ENCODE measurements at places on chromosomes 7 and 10. TPM values are rescaled to one million over a fixed set of nuclear protein-coding genes. Genes with fewer than 3 reads are reported as not detected.

- DNase-seq = no peak
Measured at GRCh38 chr10:124299696-124300095, 119.0 kb downstream of the OAT start.

DNA sequence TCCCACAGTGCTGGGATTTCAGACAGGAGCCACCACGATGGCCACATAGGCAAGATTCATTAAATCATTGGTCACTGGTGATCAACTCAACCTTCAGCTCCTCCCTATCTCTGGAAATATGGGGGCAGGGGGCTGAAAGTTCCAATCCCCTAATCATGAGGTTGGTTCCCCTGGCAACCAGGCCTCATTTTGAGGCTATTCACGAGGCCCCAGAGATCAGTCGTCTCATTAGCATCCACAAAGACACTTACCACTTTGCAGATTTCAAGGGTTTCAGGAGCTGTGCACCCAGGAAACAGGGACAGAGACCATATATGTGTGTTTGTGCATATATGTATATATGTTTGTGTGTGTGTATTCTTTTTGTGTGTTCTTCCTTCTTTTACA lies 7.7 kb upstream of the GUSB start:
- no peak for DNase-seq

GRCh38 chr7:111678281-111678680 lies 116.0 kb upstream of the IMMP2L start:
- no peak for DNase-seq

- no peak for DNase-seq
Measured at GRCh38 chr7:91226411-91226810, 37.8 kb upstream of the FZD1 start.

DNA sequence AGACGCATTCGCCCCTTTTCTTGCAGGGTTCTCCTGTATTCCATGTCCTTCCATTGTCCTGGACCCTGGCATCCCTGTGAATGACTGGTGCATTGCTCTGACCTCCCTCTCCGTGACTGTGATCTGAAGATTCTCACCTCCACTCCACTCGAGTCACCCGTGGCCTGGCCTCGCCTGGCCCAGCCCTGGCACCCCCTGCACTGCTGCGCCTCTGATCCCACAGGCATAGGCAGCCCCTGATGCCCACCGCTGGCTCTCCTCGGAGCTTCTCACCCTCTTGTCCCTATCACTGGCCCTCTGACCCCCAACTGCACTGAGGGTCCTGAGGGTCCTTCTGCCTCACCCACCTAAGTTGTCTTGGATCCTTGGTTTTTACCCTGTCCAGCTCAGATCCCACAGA lies 2.2 kb upstream of the MMP21 start:
- no peak for DNase-seq

DNA sequence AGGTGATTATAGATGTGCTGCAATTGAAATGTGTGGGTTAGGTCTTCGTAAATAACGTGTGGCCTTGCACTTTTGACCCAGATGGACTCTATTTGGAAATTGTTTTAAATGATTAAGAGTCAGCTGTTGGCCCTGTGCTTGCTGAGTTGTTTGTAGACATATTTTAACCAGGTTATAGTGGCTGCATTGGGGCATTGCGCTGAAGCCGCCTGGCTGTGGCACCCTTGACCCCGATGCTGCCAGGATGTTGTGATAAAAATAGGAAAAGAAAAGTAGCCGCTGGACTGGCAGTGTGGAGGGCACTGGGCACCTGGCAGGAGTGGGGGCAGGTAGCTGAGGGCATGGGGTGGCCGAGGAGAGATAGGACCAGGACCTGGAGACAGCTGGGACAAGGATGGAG lies 13.4 kb downstream of the LRRC27 start:
- DNase-seq = no peak

DNA sequence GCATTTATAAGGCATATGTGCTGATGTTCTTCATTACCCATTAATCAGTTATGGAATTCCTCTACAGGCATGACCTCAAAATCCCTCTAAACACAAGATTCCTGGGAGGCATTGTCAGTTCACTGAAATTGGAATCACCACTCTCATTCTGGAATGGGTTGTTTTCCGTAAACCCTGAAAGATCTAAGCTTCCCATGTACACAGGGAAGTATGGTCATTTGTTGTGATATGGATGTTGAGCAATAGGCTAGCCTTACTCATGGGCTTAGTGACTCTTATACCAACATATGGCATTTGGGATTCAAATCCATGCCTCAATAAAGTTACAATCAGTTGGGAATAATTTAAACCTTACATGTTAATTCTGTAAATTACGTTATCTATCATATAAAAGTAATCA lies 258.0 kb downstream of the XPNPEP1 start:
- no peak for DNase-seq

Gene AKR1C8
- not detected for total RNA-seq

Gene RNF133
- total RNA-seq = 0.41 TPM

DNA sequence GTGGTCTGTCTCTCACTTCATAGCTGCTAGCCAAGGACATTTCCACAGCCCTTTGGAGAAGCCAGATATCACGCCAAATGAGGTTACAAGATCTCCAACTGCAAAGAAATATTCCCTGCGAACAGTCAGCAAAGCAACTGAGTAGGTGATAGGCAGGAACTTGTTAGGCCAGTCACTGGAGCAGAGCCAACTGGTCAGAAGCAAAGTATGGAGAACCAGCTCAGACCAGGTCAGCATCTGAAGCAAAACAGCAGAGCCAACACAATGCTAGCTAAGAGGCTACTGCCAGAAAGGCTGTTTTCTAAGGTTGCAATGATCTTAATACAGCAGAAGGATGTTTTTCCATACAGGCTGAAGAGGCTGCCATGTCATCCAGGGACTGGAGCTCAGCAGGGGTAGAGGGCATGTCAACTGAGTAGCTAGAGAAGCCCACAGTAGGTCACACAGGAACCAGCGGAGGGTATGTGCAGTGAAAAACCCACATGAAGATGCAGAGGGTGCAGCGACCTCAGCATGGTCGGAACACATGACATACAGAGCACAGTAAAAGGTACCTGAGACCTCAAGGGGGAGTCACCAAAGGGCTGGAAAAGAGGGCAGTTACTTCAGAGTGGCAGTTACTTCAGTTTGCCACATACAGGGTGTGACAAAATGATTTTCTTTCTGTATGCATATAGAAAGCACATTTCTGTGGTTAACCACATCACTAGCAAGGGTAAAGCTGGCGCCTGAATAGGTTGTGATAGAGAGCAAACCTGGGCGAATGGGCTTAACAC lies 8.9 kb downstream of the SEC31B start:
- DNase-seq = no peak

GRCh38 chr10:22344781-22345300 lies 455 bp upstream of the SPAG6 start:
- no peak for DNase-seq

GRCh38 chr7:135206941-135207391 lies 4.4 kb downstream of the WDR91 start:
- DNase-seq = no peak

- DNase-seq = no peak
Measured at GRCh38 chr10:94623572-94623971, 60.0 kb upstream of the CYP2C18 start.

Gene SMKR1
- total RNA-seq = 3.7 TPM

GRCh38 chr7:50292165-50292757 lies 12.3 kb upstream of the IKZF1 start:
- DNase-seq = no peak

GRCh38 chr10:88705958-88706357 lies at the start of gene LIPK:
Gene LIPK (plus strand): TSS chr10:88706249. CDS start chr10:88724544, 18,295 bp downstream.
- no peak for DNase-seq

- no peak for DNase-seq
Measured at GRCh38 chr7:157235357-157236333, 96.9 kb downstream of the UBE3C start.

- no peak for DNase-seq
Measured at GRCh38 chr10:106139915-106140314, 1024.6 kb downstream of the SORCS1 start.

GRCh38 chr7:111633878-111634277 lies 71.6 kb upstream of the IMMP2L start:
- no peak for DNase-seq

Measured in frontal cortex (tissue), 4 donors.